T-cell (primary cell): ENCODE measurements at places on chromosomes 12 and 14. TPM values are rescaled to one million over a fixed set of nuclear protein-coding genes. Genes with fewer than 3 reads are reported as not detected.

Gene CLEC2B
- 61.9 TPM for total RNA-seq

Gene EPYC
- not detected for total RNA-seq

GRCh38 chr12:6551063-6551461 is 4.8 kb downstream of the IFFO1 start:
- no peaks in the 10 kb centered on the region for H3K27me3 ChIP-seq
- H3K4me3 ChIP-seq, result no peak overlapping the region
- peaks cover 50% of the 10 kb centered on the region for H3K4me1 ChIP-seq
- peaks cover 64% of the 10 kb centered on the region for H3K36me3 ChIP-seq
- H3K27ac ChIP-seq, result no peak overlapping the region
- DNase-seq, result no peak

- H3K27me3 ChIP-seq, result peaks cover 24% of the 10 kb centered on the region
- H3K36me3 ChIP-seq, result no peaks in the 10 kb centered on the region
- H3K4me1 ChIP-seq, result no peaks in the 10 kb centered on the region
- H3K4me3 ChIP-seq, result no peak overlapping the region
- H3K27ac ChIP-seq, result no peak overlapping the region
Observed at GRCh38 chr14:64800000-64800399, 79.7 kb downstream of the SPTB start.

DNA sequence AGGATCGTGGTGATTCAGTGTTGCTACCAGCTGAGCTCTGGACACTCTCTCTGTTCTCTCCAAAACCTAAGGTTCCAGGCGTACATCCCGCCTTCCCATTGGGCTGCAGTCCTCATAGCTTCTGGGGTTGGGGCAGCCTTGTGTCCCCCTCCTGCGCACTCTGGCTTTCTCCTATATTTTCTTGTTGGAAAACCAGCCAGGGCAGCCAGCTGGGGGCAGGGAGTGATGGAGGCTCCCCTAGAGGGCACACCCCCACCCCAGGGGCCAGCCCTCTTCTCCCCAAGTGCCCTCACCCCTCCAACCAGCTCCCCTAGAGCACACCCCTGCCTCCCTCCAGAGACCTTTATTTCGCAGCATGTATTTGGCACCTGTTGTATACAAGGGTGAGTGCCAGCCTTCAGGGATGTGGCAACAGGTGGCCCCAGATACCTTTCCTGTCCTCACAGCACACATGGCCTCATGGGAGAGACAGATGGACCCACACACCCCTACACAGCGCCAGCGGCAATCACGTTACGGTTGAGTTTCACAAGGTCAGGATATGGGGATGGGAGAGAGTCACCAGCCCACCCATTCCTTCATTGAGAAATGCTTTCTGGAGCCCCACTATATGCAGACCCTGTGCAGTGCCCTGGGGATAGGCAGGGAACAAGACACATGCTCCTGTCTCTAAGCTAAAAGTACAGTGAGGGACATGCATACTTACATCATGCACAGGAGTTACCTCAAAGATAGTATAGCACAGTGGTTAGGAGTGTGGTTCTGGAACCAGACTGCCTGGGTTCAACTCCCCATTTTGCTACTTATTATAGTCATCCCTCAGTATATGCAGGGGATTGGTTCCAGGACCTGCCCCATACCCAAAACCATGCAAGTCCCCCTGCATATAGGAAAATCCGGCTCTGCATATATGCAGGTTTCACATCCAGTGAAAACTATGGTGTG is 141.1 kb downstream of the PHETA1 start:
- no peaks in the 10 kb centered on the region for H3K36me3 ChIP-seq
- H3K27ac ChIP-seq, result no peak overlapping the region
- no peak overlapping the region for H3K4me3 ChIP-seq
- no peak for DNase-seq
